ENCODE measurements at places on chromosomes 2 and 18.

DNA sequence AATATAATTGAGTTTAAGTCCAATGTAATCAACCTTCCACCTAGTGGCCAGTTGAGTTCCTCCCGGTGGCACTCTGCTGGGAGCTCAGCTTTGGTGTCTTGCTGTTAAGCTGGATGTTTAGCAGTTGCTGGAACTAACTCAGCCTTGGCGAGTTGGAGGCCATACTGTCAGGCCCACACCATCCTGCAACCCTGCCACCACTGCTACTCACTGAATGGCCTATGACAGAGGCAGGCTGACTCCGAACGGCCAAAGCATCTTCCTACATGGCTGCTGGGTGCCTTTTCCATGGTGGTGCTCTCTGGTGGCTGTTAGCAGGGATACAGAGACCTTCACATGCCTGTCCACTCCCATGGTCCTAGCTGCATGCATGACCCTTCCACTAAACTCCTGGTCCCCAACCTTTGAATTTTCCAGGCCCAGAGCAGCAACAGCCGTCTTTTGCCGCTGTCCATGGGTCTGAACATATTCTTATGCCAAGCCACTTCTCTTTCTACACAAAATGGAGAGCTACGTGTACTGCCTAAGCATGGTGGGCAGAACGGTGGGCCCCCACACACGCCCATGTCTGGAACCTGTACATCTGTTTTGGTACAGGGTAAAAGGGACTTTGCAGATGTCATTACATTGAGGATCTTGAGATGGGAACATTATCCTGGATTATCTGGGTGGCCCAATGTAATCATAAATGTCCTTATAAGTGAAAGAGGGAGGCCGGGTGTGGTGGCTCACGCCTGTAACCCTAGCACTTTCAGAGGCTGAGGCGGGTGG, 15.0 kb upstream of the TRAF3IP1 start:
- no peak for DNase-seq

DNA sequence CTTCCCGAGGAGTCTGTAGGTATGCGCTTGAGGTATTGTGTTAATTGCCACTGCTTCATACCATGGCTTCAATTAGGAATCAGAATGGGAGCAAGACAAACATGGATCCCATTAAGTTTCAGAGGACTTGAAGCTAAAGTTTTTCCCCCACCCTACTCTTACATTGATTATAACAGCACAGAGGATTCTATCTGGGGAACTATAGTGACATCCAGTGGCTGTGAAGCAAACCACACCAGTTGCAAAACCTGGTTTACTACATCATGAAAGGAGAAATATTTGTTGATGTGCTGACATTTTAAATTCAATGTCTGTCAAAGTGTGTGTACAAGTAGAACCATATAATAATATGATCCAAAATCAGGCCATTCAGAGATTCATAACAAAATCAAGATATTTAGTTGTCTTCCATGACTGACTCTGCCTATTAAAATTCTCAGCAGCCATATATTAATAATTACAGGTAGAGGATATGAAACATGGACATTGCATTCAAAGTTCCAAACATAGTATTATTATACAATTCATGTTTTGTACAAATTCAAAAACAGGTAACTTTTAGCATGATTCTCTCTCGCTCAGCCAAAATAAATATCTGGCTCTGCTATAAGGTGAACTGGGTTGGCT, 82.9 kb downstream of the GRB14 start:
- DNase-seq: no peak

GRCh38 chr2:165009466-165009865, 54.1 kb upstream of the SLC38A11 start:
- no peak for DNase-seq

- DNase-seq: no peak
Measured at GRCh38 chr2:26883956-26884355, 36.0 kb downstream of the DPYSL5 start.

DNA sequence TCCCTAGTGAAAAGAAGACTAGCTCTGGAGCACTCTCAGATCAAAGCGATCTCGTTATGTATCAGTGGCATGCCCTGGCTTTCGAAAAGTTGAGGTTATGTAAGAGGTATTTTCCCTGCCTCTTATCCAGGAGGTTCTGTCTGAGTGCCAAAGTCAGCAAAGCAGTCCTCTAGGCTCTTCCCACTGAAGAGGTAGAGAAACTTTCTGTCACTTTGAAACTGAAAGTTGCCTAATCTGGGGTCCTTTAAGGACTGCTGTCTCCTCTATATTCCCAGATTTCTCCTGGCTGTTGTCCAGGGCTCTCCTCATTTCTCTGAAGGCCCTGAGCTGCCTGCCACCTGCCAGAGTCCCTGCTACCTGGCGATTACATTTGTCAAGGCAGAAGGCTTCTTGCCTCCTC, 96.3 kb downstream of the B3GNT2 start:
- no peak for DNase-seq

DNA sequence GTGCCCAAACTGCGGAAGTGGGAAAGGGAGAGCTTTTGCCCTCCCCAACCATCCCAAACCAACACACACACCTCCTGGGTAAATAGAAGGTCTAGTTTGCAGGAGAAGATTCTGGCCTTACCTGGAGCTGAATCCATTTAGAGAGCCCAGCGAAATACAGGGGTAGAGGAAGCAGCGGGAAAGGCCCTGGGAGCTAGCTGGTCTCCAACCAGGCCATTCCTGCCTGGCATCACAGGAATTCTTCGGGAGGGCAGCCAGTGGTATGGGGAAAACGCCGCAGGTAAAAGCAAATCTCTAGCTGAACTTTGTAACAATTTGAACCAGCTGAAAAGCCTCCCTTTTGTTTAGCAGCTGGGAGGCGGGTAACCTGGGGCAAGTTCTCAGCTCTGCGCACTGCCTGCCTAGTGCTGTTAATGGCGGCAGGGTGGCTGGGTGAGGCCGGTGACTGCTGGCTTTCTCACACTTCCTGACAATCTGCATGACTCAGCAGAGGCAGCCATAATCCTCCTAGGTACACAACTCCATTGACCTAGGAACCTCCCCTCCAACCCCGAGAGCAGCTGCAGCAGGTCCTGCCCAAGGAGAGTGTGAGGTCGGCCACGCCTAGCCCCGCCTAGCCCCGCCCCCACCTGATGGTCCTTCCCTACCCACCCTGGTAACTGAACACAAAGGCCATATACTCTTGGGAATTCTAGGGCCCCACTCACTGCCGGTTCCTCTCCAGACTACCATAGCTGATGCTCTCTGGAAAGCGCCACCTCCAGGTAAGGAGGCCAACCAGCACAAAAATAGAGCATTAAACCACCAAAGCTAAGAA, 483.8 kb upstream of the REG3G start:
- no peak for DNase-seq

DNA sequence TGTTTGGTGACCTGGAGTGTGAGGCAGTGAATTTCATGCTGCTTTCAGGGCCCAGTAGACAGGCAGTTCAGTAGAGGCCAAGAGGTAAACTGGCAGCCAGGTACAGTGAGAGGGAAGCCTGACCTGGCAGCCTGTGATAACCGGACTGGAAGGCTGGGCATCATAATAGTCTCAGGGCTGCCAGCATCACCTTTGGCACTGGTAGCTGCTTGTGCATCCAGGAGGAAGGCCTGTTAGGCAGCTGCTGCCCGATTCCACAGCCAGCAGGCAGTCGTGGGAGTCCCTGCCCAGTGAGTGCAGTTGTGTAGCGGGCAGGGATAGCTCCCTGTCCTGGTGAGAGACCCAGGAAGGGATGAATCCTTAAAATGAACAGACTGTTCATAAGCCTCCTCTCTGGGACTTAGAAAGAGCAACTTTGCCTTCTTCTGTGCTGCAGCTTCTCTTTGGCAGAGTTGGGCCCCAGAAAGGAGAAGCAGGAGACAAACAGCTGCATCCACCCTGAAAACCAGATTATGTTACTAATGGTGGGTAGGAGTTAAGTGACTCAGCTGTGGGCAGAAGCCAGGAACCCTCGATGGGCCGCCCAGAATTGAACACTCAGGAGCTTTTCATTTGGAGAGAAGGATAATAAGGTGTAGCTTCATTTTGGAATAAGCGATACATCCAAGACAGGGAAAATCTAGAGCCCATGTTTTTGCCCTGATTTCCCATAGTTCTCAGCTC, 8.1 kb upstream of the GPBAR1 start:
- no peak for DNase-seq

GRCh38 chr2:208669394-208669793, 262.8 kb downstream of the PTH2R start:
- no peak for DNase-seq

DNA sequence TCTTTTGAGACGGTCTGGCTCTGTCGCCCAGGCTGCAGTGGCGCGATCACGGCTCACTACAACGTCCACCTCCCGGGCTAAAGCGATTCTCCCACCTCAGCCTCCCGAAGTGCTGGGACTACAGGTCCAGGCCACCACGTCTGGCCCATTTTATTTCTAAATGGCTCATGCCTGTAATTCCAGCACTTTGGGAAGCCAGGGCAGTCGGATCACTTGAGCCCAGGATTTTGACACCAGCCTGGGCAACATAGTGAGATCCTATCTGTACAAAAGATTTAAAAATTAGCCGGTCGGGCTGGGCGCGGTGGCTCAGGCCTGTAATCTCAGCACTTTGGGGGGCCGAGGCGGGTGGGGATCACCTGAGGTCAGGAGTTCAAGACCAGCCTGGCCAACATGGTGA, 26.4 kb upstream of the EFHD1 start:
- no peak for DNase-seq

GRCh38 chr2:86253424-86253823, 54.2 kb downstream of the MRPL35 start:
- DNase-seq: no peak

DNA sequence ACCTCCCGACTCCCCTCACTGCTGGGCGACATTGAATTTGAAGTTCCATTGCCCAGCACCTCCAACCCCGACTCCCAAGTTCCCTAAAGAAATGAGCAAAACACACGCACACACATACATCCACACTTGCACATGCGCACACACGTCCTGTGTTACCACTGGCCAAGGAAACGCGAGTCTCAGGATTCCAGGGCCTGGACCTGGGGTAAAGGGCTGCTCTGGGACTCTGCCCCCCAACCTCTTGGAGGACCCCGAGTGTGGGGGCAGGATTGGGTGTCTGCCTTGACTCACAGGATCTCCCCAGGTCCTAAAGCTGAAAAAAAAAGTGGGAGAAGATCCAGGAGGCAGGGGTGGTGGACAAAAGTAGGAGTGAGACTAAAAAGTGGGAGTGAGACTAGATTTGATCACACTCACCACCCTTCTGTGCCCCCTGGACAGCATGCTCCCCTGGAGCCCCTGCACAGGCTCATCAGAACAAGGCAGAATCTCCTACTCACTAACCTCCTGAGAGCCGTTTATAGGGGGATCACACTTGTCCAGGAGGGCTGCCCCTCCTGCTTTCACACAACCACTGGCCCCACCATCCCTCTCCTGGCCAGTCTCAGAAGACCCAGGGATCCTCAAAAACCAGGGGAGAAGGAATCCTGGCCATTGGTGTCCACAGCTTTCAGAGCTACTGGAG, 202.2 kb downstream of the TNS1 start:
- DNase-seq: no peak

GRCh38 chr2:195501746-195502145, 155.3 kb upstream of the SLC39A10 start:
- no peak for DNase-seq

- DNase-seq: no peak
Measured at GRCh38 chr2:101795033-101795432, 97.5 kb downstream of the MAP4K4 start.

DNA sequence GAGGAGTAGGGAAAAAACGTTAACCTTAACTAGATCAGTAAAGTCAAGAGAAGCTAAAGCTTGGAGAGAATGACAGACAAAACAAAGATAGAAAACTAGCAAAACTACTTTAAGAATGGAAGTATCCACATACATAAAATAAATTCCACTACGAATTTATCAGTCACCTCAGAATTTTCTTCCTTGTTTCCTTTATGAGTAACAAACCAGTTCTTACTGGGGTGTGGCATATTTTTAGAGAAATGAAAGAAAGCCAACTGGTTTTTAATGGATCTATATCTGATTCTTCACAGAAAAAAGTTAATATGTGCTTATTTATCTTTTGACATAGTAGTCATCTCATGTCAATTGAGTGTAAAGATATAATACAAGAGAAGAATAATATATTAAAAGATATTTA, 2033.7 kb upstream of the CELF4 start:
- no peak for DNase-seq

GRCh38 chr2:184371641-184372040, 226.7 kb upstream of the ZNF804A start:
- DNase-seq: no peak

DNA sequence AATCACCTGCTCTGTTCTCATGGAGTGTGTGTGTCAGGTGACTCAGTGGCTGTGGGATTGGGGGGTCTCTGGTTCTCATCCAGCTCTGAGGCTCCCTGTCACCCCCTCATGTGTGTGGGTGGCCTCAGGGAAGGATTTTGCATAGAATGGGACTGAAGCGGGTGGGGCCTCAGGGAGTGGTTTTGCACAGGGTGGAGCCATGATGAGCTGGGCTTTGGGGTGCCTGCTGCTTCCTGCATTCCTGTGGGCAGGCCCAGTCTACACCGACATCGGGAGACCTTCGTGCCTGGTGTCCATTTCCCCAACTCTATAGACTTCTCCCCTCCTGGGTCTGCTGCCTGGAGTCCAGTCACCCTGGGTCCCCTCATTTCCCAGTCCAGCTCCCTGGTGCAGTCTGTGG, 59.7 kb downstream of the VAPA start:
- DNase-seq: no peak

GRCh38 chr2:39497082-39497801, 60.2 kb upstream of the MAP4K3 start:
- no peak for DNase-seq

DNA sequence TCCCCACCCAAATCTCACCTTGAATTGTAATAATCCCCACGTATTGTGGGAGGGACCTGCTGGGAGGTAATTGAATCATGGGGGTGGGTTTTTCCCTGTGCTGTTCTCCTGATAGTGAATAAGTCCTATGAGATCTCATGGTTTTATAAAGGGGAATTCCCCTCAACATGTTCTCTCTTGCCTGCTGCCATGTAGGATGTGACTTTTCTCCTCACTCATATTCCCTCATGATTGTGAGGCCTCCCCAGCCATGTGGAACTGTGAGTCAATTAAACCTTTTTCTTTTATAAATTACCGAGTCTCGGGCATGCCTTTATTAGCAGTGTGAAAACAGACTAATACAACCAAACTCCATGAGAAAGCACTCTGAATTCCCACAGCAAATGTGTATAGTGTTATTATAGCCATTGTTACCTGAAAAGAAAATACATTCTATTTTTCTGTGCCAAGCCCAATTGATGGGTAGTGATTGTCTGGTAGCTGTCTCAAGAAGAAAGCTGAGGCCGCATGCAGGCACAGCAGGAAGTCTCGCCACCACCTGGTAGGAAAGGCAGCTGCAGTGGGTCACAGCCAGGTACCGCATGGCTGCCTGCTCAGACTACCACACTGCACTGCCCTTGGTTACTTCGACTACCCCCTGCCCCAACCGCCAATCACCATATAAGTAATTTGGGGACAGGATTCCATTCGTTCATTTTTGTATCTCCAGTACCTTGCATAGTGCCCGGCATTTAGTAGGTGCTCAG, 10.3 kb upstream of the ZBTB7C start:
- no peak for DNase-seq

DNA sequence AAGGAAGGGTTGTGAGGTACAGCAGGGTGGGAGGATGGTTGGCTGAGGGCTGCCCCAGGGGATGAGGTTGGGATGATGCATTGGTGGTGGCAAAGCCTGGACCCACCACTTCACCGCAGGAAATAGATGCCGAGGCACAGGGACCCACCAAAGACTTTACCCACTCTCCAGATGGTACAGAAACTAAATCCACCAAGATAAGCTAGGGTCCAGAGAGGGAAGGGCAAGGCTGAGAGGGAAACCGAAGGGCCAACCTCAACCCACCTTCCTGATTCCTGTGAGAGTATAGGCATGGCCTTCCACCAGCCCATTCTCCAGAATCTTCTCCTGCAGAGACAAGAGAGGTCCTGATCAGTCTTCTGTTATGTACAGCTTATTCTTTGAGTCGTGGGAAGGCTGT, 18.1 kb downstream of the CAPN14 start:
- no peak for DNase-seq

- DNase-seq: no peak
Measured at GRCh38 chr18:47254341-47254939, 3.0 kb upstream of the SKOR2 start.

All from stimulated activated CD8-positive, alpha-beta memory T cell treated with anti-CD3 and anti-CD28 coated beads, Interleukin-15, amount 100 ng/mL, for 24 hours (primary cell).